ENCODE measurements at places on chromosomes 2 and 18.

DNA sequence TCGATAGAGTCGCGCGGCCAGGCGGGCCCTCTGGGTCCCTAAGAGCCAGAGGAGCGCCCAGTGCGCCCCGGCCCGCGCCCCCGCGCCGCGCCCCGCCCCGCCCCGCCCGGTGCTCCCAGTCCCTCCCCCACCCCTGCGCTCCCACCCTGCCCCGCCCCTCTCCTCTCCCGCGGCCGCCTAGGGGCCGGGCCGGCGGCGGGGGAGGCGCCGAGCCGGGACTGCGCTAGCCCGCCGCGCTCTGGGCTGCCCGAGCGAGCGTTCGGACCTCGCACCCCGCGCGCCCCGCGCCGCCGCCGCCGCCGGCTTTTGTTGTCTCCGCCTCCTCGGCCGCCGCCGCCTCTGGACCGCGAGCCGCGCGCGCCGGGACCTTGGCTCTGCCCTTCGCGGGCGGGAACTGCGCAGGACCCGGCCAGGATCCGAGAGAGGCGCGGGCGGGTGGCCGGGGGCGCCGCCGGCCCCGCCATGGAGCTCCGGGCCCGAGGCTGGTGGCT, at the start of gene GPC1:
TSS of gene GPC1 (plus strand) at position 207 of the 491 bp plus-strand sequence. CDS start at position 463, 256 bp downstream.
- DNase-seq, result peak; percentile 59

DNA sequence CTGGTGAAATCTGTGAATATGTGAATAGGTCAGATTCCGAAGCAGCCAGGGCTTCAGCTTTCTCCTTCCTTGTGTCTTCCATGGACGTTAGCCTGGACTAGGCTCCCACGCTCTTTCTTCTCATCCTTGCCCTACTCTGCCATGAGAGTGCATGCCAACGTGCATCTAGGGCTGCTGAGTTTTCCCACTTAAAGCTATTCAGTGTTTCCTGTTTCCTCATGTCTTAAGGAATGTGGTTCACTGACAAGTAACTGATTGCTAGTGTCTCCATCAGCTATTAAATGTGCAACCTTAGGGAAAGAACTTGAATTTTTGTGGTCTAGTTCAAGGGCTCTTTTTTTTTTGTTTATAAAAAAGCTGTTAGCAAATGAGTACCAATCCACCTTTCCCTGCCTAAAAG, 642.3 kb upstream of the LINC00305 start:
- no peak for DNase-seq

- no peak for DNase-seq
These were observed 90.3 kb upstream of the CDH2 start for GRCh38 chr18:28267276-28267675.

DNA sequence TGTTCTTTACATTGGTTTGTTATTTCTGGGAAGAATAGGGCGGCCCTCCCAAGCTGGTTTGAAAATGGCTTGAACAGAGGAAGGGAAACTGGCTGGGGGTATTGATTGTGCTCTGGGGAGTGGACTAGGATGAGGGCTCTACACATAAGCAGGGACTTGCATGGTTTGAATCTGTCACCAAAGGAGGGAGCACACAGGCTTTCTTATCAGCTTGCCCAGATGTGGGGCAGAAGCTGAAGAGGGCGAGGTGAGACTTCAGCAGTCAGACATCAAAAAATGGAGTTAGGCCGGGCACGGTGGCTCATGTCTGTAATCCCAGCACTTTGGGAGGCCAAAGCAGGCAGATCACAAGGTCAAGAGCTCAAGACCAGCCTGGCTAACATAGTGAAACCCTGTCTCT, 7.2 kb upstream of the RAB12 start:
- DNase-seq, result no peak

GRCh38 chr2:165003443-165004130, 48.3 kb upstream of the SLC38A11 start:
- DNase-seq, result no peak

GRCh38 chr2:44244135-44244871, 31.0 kb upstream of the SLC3A1 start:
- peak; percentile 75 for DNase-seq

- no peak for DNase-seq
These were observed 5.3 kb downstream of the TOGARAM2 start for GRCh38 chr2:28986429-28986828.

GRCh38 chr2:225002656-225003045, 39.6 kb downstream of the DOCK10 start:
- peak; percentile 41 for DNase-seq

- DNase-seq, result no peak
These were observed 158.3 kb downstream of the RTP5 start for GRCh38 chr2:242027676-242028450.

DNA sequence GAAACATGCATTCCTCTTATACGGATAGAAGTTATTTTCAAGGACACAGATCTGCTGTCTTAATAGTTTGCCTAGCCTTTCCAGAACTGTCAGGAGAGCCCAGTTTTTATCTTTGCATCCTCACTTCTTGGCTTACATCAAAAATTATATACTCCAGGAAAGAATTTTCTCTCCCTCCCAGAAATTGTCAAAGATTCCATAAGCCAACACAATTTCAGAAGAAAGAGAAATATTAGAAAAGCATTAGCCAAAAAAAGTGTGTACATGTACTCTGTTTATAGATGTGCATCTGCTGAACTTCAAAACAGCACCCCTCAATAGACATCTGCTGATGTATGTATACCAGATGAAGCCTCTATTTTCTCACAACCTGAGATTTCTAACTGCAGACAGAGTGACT, 210.4 kb downstream of the METTL4 start:
- DNase-seq, result no peak

GRCh38 chr2:12486205-12487118, 230.3 kb upstream of the TRIB2 start:
- no peak for DNase-seq

- DNase-seq, result no peak
These were observed 73.1 kb downstream of the SPATS2L start for GRCh38 chr2:200379481-200380090.

- peak; percentile 8 for DNase-seq
These were observed 2.4 kb downstream of the FARP2 start for GRCh38 chr2:241358470-241358869.

DNA sequence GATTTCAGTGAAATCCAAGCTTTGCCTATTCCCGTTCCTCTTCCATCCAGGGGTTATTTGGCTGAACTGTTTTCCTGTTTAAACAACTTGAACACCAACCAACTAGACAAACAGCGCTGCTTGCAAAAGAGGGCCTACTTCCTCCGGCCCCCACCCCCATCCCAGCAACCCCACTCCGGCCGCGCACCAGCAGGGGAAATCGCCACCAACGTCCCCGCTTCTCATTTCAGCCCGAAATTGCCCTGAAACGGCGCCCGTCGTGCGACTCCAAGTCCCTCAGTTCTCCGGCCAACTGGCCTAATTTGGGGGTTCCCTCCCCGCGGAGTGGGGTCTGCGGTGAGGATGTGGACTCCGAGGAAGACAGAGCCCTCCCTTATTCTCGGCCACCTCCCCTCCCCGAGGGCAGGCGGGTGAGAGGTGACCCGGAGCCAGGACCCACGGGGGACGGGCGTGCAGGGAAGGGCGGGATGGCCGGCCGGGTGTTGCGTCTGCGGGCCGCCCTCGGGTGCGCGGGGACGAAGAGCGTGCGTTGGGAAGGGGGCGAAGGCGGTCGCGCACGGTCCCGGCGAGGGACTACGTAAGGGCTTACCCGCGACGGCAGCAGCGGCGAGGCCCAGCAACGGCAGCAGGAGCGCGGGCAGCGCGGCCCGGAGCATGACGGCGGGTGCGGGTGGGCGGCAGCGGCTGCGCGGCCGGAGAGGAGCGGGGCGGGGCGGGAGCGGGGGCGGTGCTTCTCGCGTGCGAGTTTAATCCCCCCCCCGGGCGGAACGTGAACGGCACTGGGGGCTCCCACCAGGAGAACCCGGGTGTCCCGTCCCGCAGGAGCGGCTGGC, at the start of gene CD302:
TSS of gene CD302 (minus strand) at position 666 of the 833 bp plus-strand sequence. CDS start at position 656, 10 bp downstream.
- peak; percentile 9 for DNase-seq

DNA sequence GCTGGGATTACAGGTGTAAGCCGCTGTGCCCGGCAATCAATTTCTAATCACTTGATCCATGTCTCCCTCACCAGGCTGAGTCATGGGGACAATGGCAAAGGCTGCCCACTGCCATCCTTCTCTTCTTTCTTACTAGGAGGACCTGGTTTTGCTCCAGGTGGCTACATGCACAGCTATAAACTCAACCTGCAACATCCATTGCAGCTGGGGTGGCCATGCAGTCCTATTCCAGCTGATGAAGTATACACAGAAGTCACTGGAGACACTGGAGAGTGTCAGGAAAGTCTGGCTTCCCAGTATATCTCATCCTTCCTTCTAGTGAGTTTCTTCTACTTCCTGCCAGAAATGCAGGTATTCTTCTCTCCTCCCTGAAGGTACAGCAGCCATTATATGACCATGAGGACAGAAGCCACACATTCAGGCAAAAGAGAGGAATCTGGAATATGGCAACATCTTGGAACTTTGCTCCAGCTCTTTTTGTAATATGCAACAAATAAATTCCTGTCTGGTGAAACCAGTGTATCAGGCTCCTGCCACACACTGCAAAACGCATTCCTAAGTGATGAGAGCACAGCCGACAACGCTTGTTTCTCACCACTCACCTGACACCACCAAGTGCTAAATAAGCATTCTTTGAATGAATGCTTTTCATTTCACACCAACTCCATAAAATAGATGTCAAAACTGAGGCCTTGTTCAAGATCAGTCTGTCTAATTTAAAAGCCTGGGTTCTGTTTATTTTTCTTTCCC, 32.3 kb downstream of the SCTR start:
- no peak for DNase-seq

GRCh38 chr2:68740400-68740914, 5.8 kb downstream of the ARHGAP25 start:
- no peak for DNase-seq

DNA sequence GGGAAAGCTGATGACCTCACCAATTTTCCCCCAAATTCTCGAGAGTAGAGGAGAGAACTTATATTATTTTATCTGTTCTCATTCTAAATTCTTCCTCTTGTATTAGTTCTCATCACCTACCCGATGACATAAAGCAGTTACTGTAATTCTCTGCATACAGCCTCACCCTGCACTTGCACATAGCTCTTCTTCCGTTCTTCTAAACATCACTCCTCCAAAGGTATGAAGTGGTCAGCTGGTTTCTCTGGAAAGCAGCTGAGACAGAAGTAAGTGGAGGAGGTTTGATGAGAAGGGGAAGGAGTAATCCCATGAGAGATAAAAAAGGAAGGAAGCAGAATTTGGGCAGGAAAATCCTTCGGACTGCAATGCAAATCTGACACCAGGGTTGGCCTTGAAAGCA, 39.0 kb downstream of the FBXO48 start:
- no peak for DNase-seq

DNA sequence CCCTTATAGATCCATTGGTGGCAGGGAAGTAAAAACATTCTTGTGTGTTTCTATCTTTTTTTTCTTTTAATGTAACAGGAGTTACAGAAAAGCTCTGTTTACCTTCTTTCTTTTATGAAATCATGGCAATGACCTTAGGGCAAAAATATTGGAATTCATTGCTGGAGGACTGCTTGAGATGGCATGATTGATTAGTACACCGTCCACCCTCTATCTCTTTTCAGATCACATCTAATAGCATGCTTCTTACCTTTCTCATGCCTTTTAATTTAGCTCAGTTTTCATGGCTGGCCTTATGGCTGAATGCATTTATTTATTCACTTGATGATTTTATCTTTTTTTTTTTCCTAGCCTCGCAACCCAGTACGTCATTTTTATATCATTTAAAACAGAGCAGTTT, 177.6 kb upstream of the CDH20 start:
- no peak for DNase-seq

GRCh38 chr2:195730912-195731311, 73.9 kb downstream of the SLC39A10 start:
- DNase-seq, result no peak

DNA sequence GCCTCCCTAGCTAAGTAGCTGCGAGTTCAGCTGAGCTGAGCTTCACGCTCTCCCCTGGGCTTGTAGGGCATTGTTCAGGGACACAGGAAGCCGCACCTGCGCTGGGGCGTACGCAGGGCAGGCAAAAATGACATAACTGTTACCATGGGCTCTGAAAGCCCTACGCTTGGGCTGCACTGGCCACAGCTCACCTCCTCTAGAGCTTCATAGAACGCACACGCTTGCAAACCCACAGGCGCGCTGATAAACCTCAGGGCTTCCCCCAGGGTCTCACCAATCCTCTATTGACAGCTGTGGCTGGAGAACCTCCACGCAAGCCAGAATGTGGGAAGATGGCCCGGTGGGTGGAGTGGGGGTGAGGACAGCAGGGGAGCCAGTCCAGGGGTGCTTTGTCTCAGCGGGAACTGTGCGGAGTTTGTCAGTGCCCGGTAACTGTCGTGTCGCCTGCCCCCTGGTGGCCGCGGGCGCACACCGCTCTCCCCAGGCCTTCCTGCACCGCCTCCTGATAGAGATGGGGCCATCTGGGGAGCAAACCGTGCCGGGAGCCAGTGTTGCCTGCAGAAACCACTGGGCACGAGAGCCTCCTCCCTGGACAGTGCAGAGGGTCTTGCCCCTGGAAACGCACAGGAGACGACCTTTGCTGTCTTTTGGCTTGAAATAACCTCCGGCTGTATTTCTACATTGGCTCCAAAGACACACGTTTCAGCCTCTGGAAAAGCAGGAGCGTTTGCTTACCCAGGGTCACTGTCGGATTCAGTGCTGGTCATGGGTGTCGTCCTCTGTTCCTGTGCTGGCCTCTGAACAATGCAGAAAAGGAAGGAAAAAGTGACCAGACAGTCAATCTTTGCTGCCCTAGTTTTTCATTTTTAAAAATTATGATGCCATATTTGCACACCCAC, 17.0 kb upstream of the CIDEA start:
- peak; percentile 46 for DNase-seq

DNA sequence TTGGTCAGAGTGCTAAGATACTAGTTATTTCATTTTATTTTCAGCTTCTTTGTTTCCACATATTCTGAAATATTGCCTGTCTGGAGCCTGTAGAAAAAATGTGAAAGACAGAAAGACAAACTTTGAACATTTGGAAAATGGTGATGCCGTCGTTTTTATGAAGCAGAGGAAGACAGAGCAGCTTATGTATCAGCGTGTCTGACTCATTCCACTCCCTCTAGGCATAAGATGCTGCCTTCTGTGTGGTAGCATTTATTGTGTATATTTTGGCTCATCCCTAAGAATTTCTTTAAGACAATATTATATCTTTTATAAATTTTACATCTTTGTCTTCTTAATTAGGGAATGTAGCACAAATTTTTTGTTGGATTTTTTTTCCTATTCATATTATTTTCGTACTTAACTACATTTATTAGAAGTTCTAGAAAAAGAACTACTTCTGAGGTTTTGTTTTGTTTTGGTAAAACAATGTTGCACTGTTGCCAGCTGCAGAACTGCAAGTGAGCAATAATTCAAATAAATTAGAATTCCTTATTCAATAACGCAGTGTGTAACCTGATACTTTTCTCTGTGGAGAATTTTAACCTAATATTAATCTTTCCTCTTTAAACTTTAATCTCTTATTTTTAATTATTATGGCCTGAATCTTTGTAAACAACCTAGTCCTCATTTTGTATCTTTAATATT, 300.4 kb downstream of the ZNF407 start:
- DNase-seq, result no peak

GRCh38 chr2:190571686-190572085, 37.2 kb upstream of the NEMP2 start:
- no peak for DNase-seq

GRCh38 chr2:101106453-101107181, 44.6 kb downstream of the TBC1D8 start:
- DNase-seq, result no peak

GRCh38 chr18:73316513-73316912, 448.7 kb upstream of the NETO1 start:
- DNase-seq, result no peak
